ENCODE measurements at places on chromosomes 1 and 21.

GRCh38 chr1:216314379-216315095 is 108.7 kb downstream of the USH2A start:
- no peak for DNase-seq

DNA sequence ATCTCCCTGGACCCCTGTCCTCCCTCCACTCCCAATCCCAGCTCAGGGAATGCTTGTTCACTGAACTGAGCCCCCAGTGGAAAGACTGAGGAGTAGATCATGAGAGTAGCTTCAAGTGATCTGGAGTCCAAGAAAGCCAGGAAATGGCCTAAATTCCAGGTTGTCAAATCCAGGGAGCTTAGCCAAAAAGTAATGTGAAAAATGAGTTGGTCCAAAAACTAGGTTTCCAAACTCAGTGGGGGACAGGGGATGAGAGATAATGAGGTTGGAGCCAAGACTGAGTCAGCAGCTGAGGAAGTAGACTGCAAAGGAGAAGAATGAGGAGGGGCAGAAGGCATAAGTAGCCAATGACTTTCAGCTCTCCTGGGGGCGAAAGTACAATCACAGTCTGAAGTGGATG is 284.1 kb upstream of the BEND5 start:
- DNase-seq = no peak

GRCh38 chr1:2975466-2976179 is 45.6 kb upstream of the ACTRT2 start:
- DNase-seq = no peak

- no peak for DNase-seq
These were observed 2.7 kb upstream of the ADAMTS1 start for GRCh38 chr21:26847921-26848320.

All from NCI-H187 (cell line).